ENCODE measurements at places on chromosomes 4 and X. TPM values are rescaled to one million over a fixed set of nuclear protein-coding genes. Genes with fewer than 3 reads are reported as not detected.
A peak's percentile ranks its signal among the peaks of the same experiment; 100 is the strongest.

GRCh38 chr4:179625406-179625805 lies 2183.2 kb upstream of the AGA start:
- DNase-seq = no peak

- no peak for DNase-seq
Measured at GRCh38 chr4:25178838-25179261, 18.6 kb upstream of the SEPSECS start.

DNA sequence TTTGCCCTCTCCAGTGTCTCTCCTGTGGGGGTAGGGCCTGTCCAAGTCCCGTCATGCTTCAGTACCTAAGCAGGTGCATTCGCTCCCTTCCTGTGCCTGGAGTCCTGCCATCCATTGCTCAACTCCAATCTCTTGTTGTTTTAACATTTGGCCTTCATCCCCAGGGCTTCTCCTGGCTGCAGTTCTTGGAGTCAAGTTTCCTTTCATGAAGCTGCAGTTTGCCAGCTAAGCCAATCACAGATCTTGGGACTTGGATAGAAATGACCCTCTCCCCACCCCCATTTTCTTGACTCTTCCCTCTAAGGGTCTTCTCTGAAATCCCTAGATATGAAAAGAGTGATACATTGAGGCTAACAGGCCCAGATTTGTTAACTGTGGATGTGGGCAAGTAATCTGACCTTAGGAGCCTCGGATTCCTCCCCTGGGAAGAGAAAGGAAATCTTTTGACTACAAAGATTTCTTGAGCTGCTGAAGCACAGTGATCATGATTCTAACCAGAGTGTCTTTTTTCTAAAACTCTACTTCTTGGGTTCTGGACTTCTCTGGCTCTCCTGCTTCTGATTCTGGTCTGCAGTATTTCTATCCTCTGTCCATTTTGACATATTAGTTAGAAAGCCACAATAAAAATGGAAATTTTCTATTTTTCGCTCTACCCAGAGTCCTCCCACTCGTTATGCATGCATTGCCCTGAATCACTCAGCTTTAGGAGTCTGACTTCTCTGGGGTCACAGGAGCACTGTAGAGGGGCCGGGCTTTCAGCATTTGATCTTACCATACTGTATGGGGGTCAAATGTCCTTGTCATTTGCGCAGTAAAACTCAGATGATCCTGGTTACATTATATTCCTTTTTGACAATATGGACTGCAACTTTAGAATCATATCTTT lies 61.0 kb downstream of the CHRNA9 start:
- peak; percentile 45 for DNase-seq

DNA sequence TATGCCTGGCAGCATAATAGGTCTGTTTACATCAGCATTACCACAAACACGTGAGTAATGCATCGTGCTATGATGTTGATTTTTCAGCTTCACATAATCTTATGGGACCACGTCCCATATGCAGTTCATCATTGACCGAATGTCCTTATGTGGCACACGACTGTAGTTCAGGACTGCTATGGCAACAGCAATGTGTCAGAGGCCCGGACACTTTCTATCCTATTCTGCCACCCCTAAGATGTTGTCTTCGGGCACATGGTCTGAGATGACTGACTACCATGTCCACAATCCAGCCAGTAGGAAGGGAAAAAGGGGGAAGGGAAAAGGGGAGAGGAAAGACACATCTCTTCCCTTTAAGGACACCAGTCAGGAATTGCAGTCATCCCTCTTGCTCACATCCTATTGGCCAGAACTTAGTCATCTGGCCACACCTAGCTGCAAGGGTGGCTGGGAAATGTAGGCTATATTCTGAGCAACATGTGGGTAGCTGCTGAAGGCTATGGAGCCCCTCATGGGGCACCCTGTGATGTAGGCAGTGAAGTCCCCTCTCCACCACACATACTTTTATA lies 196.0 kb upstream of the RBPJ start:
- DNase-seq = peak; percentile 83

The TSPAN7 gene
- not detected for total RNA-seq

- DNase-seq = no peak
Measured at GRCh38 chr4:40702800-40703151, 47.0 kb upstream of the NSUN7 start.

The GPR50 gene
- not detected for total RNA-seq

The SSX4 gene
- total RNA-seq = not detected

- peak; percentile 24 for DNase-seq
Measured at GRCh38 chr4:151486168-151486567, 77.2 kb downstream of the FHIP1A start.

DNA sequence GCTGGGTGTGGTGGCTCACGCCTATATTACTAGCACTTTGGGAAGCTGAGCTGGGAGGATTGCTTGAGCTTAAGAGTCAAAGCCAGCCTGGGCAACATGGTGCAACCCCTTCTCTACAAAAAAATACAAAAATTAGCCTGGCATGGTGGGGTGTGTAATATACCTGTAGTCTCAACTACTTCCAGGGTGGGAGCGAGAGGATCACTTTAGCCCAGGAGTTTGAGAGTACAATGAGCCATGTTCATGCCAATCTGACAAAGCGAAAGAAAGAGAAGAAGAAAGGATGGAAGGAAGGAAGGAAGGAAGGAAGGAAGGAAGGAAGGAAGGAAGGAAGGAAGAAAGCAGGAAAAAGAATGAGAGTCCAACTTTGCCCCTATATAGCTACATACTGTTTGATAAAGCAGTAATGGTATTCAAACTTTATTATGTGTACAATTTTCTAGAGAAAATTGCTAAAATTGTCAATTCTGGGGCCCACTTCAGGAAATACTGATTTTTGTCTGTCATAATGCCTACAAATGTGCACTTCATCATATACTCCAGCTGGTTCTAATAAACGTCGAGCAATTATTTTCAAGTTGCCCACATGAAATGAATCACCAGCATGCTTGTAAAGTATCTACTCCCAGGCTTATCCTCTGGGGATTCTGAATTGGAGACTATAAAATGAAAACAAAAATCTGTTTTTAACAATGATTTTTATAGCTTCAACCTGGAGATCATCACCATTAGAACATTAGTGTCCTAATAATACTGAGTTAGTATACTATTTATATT lies 132.3 kb downstream of the NDST4 start:
- DNase-seq = no peak

- DNase-seq = no peak
Measured at GRCh38 chrX:131764216-131764615, 220.3 kb downstream of the OR13H1 start.

DNA sequence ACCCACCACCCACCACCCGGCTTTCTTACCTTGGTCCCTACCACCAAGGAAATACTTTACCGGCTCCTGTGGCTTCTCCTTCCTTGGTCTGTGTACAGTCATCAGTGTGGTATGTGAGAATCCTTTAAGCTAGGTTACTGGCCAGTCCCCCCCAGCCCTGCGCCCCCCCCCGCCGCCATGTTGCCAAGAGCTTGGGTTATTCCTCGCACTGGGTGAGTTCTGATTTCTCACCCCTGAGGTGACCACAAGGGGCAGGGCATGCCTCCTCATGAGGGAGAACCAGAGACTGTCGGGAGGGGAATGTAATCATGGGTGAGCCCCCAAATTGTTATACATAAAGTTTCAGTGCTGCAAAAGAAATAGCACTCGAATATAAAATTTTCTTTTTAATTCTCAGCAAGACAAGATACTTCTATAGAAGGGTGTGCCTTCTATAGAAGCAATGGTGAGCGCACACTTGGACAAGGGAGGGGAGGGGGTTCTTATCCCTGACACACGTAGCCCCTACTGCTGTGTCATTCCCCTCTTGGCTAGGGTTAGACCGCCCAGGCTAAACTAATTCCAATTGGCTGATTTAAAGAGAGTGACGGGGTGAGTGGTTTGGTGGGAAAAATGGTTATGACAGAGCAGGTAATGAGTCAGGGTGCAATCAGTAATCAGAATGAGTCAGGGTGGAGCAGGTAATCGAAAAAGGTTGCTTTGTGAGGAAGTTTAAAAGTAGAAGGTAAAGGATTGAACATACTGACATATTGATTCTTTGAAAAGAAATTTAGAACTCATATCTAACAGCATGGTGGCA lies 133.2 kb downstream of the KDM6A start:
- no peak for DNase-seq

The GPR101 gene
- not detected for total RNA-seq

The RNF128 gene
- total RNA-seq = 0.43 TPM

The ERVMER34-1 gene
- total RNA-seq = 0.32 TPM

The STOX2 gene
- 0.97 TPM for total RNA-seq

GRCh38 chrX:148670277-148670676 lies 169.9 kb downstream of the AFF2 start:
- DNase-seq = peak; percentile 3

The NPNT gene
- total RNA-seq = under 0.01 TPM

DNA sequence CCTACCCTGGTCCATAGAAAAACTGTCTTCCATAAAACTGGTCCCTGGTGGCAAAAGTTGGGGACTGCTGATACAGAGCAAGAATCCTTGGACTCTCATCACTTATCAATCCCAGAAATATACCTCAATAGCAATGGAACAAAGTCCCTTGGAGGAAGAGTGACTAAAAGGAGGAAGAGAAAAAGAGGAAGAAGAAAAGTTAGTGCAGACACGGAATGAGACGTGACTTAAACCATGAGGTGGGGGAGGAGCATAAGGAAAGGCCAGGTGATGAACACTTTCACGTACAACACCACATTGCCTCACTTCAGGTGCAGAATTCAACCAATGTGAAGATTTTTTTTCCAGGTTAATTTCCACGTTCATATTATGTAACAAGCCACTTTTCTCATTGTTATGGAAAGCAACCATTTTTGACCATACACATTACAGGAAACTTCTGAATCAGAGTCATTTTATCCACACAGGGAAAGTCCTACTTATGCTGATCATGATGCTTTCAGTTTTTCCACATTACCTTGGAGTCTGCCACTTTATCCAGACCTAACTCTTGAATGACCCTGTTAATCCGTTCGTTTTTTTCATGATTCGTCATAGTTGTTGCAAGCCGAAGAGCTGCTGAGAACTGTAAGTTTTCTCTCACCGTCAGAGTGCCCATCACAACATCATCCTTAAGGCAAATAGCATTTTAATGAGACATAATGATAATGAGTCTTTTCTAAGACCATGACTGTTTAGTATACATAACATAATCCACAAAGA lies 27.7 kb downstream of the ABCG2 start:
- no peak for DNase-seq

The CCSER1 gene
- total RNA-seq = not detected
